ENCODE measurements at places on chromosomes 2 and 18. TPM values are rescaled to one million over a fixed set of nuclear protein-coding genes. Genes with fewer than 3 reads are reported as not detected.

Gene MAP3K19
- not detected for total RNA-seq

Gene TMEM163
- 2.5 TPM for total RNA-seq

Gene ATP8B1
- 26.2 TPM for total RNA-seq

Gene CCDC138
- total RNA-seq: 2.2 TPM

Gene AOX1
- 36.7 TPM for total RNA-seq

Gene SP9
- total RNA-seq: not detected

Gene MSH6
- 31.1 TPM for total RNA-seq

Gene DRC1
- total RNA-seq: 0.54 TPM

Gene PROM2
- total RNA-seq: 0.94 TPM

Gene CMPK2
- total RNA-seq: 7.8 TPM

Gene SLC11A1
- 8.0 TPM for total RNA-seq

Gene NMS
- not detected for total RNA-seq

Gene BCS1L
- 30.0 TPM for total RNA-seq

Gene ONECUT2
- 0.12 TPM for total RNA-seq

Gene ZSCAN30
- total RNA-seq: 27.2 TPM

Gene CD302
- total RNA-seq: 50.1 TPM

Gene C2orf66
- 0.13 TPM for total RNA-seq

Gene IL1B
- total RNA-seq: 3.2 TPM

Gene CCBE1
- 5.1 TPM for total RNA-seq

Gene UNC80
- total RNA-seq: 0.04 TPM

Gene MATN3
- 1.0 TPM for total RNA-seq

Gene NCL
- 163 TPM for total RNA-seq

Gene RASGRP3
- total RNA-seq: 2.6 TPM

Gene SH3RF3
- total RNA-seq: 10.1 TPM

Gene CPO
- total RNA-seq: 2.0 TPM

Gene NCKAP5
- total RNA-seq: 0.57 TPM

Gene PTPN4
- total RNA-seq: 29.3 TPM

Gene GCKR
- not detected for total RNA-seq

Gene GRHL1
- 1.9 TPM for total RNA-seq

Gene GPD2
- 16.7 TPM for total RNA-seq

Gene KCNS3
- 37.3 TPM for total RNA-seq

Gene INHA
- 4.4 TPM for total RNA-seq

Gene ZNF513
- total RNA-seq: 9.0 TPM

Gene CYP27A1
- 20.9 TPM for total RNA-seq

Gene MCFD2
- 82.1 TPM for total RNA-seq

Gene UGT1A3
- not detected for total RNA-seq

Gene COBLL1
- 61.2 TPM for total RNA-seq

Gene KCNJ3
- 1.8 TPM for total RNA-seq

Gene RGPD4
- total RNA-seq: not detected

Gene MYO5B
- total RNA-seq: 1.9 TPM
